ENCODE measurements at places on chromosomes 12 and 14.

DNA sequence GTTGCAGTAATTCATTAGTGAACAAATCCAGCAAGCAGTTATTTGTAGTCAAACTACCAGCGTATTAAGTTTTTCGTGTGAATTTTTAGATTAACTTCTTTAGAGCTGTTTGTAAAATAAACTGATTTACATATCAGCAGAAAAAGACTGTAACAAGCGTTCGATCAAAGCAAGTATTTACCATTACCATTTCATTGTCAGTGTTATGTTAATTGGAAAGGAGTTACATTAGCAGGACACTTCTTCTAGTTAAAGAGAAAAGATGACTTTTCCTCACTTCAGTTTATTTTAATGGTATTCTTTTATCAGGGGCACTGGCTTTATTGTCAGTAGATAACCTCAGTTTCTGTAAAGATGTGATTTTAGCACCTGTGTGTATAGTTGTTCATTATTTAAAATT is 151.1 kb upstream of the AEBP2 start:
- no peak for DNase-seq

GRCh38 chr12:27577688-27578087 is 53.7 kb downstream of the PPFIBP1 start:
- no peak for DNase-seq

DNA sequence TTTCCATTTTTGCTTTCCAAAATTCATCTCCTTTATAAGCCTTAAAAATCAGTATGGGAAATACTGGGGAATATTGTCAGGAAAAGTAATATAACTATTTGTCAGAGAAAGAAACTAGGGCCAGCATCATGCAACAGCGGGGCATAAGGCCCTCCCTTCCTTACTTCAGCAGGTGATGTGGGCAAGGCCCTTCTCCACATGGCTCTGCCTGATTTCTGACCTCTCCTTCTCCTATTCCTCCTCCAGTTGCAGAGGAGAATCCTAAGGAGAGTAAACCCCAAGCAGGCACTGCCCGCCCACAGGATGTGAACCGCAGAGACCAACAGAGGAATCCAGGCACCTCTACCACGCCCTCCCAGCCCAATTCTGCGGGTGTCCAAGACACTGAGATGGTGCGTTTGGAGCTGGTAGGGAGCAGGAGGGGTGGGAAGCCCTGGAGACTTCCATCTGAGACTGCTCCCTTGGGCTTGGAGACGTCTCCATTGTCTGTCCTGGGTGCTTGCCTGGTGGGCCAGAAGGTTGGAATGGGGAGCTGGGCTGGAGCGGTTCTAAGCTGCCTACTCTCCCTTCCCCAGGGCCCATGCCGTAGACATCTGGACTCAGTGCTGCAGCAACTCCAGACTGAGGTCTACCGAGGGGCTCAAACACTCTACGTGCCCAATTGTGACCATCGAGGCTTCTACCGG is 2.7 kb upstream of the SOAT2 start:
- DNase-seq, result no peak

DNA sequence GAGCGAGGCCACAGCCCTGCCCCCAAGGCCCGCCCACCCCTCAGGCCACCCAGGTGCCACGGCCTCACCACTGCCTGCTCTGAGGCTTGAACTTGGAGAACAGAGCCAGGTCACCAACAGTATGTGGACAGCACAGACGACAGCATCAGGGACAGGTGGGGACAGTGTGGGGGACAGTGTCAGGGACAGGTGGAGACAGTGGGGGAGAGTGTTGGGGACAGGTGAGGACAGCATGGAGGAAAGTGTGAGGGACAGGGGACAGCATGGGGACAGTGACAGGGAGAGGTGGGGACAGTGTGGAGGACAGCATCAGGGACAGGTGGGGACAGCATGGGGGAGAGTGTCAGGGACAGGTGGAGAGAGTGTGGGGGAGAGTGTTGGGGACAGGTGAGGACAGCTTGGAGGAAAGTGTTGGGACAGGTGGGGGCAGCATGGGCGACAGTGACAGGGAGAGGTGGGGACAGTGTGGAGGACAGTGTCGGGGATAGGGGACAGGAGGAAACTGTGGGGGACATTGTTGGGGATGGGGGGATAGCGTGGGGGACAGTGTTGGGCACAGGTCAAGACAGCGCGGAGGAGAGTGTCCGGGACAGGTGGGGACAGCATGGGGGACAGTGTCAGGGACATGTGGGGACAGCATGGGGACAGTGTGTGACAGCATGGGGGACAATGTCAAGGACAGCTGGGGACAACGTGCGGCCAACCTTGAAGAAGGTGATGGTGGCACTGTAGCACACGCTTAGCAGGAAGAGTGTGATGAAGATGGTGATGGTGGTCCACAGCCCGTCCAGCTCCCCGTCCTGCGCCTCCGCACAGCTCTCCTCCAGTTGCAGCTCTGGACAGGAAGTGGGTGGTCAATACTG is 114.9 kb downstream of the TMEM121 start:
- DNase-seq, result no peak

DNA sequence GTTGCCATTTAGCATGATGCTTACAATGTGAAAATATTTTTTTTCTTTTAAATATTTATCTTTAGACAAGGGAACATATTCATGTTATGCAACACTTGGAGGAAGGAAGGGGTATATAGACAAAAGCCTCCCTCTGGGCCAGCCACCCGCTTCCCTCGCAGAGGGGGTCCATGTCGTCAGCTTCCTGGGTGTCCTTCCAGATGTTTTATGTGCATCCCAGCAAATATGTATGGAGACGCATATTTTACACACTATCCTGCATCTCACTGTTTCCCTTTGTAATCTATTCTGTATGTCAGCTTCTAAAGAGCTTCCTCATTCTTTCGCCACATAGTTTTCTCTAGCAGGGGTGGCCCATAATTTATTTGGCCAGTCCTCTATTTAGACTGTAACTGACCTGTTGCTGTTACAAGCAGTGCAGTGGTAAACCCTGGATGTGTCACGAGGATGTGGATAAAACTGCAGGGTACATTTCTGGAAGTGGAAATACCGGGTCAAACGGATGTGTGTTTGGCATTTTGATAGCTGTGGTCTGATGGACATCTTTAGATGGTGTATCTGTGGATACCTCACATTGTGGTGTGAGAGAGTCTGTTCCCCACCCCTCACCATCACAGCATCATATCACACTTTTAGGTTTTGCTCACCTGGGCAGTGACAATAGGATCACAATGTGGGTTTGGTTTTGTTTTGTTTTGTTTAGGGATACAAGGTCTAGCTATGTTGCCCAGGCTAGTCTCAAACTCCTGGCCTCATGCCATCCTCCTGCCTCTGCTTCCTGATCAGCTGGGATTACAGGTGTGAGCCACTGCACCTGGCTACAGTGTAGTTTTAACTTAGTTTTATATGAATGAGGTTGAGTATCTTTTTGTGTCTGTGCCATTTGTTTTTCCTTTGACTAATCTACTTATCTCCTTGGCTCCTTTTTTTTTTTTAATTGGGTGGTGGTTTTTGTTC is 31.6 kb downstream of the FAM222A start:
- peak; percentile 38 for DNase-seq

GRCh38 chr12:109232731-109233130 is 76.4 kb downstream of the FOXN4 start:
- DNase-seq, result no peak

DNA sequence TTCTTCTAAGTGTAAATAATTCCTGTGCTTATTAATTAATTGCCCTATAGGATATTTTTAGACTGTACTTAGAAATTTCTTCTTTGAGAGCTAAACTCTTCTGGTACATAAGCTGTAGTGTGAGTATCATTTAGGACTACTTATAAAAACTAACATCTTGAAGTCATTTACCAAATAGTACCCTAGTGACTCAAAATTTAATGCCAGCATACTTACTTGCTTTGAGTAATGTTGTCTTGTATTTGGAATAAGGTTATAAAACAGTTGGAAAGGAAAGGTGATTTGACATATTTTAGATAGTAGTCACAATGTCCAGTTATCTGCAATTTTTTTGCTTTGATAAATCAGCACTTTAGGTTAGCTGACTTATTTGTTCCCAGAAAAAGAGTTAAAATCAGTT is 39.1 kb downstream of the SPATA7 start:
- DNase-seq, result no peak

- DNase-seq, result no peak
Observed at GRCh38 chr12:75760573-75761294, 249.3 kb upstream of the KRR1 start.

DNA sequence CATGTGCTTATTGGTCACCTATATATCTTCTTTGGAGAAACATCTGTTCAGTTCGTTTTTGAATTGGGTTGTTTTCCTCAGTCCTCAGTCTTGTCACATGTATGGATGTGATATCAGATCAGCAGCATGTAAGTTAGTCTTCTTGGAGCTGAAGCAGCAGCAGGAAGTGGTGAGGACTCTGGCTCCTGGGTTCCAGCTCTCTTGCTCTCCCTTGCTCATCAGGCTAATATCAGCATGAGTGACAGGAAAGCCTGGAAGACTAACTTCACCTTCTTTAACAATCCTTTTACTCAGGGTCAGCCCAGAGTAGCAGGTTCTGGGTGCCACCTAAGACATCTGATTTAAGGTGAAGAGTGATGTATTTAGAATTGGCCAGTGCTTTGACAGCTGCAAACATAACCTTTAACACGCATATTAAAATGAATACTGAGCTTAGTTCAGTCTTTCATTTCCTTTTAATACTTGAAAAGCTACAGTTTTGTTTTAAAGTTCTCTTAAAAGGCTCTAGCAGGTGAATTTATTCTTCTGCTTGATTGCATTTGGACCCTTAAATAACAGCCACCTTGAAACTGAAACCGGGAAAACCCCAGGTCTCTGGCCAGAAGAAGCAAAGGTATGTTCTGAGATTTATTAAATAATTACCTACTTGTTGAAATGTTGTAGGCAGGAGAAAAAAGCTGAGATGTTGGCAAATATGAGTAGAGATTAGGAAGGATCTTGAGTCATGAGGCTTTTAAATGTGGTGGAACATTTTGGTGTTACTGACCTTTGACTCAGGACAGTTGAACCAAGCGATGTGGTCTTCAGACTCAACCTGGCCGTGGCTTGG is 54.3 kb downstream of the DRAM1 start:
- DNase-seq, result no peak

GRCh38 chr14:90576981-90577660 is 180.3 kb downstream of the CALM1 start:
- DNase-seq, result no peak

GRCh38 chr14:62778310-62778709 is 266.9 kb downstream of the KCNH5 start:
- DNase-seq, result no peak

GRCh38 chr12:15608941-15609340 is 180.2 kb downstream of the EPS8 start:
- DNase-seq, result no peak

DNA sequence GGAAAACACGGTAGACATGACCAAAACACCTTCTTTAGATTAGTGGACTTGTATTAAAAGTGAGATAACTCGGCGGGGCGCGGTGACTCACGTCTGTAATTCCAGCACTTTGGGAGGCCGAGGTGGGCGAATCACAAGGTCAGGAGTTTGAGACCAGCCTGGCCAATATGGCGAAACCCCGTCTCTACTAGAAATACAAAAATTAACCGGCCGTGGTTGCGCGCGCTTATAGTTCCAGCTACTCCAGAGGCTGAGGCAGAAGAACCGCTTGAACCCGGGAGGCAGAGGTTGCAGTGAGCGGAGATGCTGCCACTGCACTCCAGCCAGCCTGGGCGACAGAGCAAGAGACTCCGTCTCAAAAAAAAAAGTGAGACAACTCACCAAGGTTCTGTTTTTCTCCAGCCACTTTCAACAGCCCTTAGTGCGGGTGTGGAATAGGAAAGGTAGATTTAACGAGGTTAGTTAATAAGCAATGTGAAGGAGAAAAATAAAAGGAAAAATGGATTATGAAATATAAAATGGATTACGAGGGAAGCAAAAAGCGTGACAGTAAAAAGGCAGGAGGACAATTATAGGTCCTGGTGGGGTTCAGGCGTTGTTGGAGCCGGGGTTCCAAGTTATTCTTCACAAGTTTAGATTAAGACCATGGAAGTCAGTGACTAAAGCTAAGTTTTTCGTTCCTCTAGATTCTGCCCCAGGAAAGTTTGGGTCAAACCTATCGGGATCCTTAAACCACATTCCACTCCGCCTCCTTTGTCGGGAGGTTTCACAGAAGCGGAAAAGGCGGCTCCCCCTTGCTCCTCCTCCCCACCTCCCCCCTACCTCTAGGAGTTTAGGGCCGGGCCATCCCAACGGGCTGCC is 534 bp downstream of the PPP2R3C start:
- peak; percentile 80 for DNase-seq

DNA sequence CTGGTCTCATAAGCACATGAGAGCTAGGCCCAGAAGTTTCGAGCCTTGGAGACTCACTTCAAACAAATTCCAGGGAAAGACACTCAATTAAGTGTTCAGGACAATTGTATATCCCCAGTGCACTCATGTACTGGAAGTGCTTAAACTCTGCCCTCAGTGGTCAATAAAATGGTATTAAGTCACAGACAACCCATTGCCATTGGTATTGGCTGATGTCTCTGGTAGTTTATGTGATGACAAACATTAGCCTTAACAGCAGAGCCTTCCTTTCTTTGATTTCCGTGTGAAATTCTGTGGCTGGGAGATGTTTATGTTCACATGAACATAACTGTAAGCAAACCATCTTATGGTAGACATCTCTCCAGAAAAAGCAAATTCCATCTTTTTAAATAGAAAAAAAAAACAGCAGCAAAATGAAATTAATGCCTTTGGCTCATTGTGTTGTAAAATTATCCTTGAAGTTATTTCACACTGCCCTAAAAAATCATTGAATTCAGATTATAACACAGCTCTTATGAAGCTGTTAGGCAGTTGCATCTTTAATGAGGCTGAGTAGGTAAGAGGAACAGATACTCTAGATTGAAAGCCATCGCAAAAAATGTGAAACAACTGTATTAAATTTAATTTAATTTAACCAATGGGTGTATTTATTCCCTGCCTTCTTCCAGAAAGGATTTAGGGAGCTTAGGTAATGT is 216.2 kb upstream of the PLEKHG7 start:
- DNase-seq, result no peak

- DNase-seq, result no peak
Observed at GRCh38 chr14:30291216-30291615, 267.7 kb upstream of the G2E3 start.

DNA sequence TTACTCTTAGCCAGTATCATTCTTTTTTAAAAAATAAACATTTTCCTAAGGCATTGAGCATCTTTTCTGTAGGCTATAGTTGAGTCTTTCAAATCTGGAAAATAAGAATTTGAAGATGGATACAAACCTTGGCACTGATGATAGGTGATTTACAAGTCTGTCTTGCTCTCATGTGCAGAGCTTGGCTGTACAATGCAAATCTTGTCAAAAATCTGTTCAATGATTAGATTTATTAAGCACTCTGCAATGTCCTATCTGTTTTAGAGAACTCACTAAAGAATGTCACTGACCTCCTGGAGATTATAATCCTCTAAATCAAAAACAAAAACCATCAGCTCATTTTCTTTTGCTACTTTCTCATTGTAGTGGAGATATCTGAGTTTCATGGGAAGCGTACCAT is 42.8 kb upstream of the AMIGO2 start:
- no peak for DNase-seq

- DNase-seq, result no peak
Observed at GRCh38 chr12:24966951-24967564, 18.2 kb upstream of the BCAT1 start.

GRCh38 chr12:38875586-38876228 is 29.7 kb downstream of the CPNE8 start:
- DNase-seq, result no peak

GRCh38 chr14:76541594-76542219 is 165.8 kb downstream of the ESRRB start:
- DNase-seq, result no peak

Data from Kasumi-1 (cell line).